ENCODE measurements at places on chromosomes 2 and 18.

DNA sequence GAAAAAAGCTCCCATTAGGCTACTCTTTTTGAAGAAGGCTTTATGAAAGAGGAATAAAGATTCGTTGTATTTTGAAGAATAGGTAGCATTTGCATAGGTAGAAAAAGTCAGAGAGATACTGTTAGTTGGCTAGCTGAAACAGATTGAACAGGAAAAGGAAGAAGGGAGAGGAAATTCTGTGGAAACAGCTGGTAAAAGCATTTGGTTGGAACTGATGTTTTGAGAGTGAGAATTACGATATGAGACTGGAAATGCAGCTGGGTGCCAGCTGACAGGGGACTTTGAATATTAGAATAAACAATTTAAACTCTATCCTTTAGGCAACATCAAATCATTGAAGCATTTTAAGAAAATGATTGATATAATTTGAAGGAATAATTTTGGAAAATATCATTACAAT, 96.7 kb upstream of the CNTNAP5 start:
- DNase-seq: no peak

DNA sequence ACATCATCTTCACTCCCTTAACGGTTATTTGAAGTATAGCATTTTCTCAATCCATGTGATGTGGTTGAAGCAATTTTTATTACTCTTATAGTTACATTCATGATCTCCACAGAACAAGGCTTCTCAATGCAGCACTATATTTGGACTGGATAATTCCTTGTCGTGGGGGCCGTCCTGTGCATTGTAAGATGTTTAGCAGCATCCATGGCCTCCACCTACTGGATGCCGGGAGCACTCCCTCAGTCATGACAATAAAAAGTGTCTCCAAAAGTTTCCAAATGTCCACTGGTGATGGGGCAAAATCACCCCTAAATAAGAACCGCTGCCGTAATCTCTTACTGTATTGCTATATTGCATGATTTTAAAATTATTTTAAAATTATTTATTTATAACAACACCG, 110.6 kb upstream of the DDX18 start:
- no peak for DNase-seq

DNA sequence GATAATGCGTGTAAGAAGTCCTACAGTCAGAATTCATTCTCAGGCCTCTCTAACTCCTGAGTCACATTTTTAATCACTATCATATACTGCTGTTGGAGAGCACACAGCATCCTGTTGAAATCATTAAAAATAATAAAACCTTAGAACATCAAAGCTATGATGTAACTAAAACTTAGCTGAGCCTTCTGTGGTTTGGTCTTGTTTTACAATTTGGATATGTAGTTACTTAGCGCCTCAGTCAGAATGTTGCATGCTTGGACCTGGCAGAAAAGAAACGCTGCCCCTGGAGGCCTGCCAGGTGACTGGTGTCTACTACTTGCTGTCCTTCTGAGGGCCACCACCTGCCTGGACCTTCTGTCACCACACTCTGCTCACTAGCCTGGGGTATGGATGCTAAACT, 261.1 kb upstream of the RASGRP3 start:
- DNase-seq: peak; percentile 27

- no peak for DNase-seq
Observed at GRCh38 chr2:12036640-12036983, 290.2 kb downstream of the LPIN1 start.

- no peak for DNase-seq
Observed at GRCh38 chr2:181185421-181185820, 205.0 kb downstream of the UBE2E3 start.

GRCh38 chr18:56044239-56044638, 456.2 kb upstream of the TCF4 start:
- DNase-seq: no peak

- DNase-seq: no peak
Observed at GRCh38 chr2:112658301-112658700, 12.6 kb downstream of the SLC20A1 start.

GRCh38 chr18:240175-240574, 27.7 kb downstream of the THOC1 start:
- DNase-seq: no peak

DNA sequence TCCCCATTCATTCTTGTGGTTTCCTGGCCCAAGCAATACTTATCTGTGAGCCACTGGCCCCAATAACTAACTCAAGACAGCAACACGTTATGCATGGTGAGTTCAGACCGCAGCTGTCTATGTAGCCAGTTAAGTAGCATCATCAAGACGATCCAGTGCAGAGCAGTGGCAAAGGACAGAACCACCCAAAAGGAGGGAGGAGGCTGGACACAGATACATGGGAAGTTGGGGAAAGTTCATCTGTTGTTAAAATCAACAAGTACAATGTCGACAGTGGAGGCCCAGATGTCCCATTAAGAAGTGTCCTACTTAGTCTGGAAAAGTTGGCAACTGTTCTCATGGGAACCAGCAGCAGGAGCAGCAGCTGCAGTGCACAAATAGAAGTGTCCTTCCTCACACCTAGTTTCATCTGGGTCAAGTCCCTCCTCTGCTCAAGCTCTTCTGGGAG, 106.9 kb upstream of the THOC1 start:
- DNase-seq: no peak

Data from right hindlimb (tissue), 1 donor.